ENCODE measurements at places on chromosomes 12 and 14.

GRCh38 chr12:27289414-27289813, 43.2 kb upstream of the BMAL2 start:
- no peak for DNase-seq

DNA sequence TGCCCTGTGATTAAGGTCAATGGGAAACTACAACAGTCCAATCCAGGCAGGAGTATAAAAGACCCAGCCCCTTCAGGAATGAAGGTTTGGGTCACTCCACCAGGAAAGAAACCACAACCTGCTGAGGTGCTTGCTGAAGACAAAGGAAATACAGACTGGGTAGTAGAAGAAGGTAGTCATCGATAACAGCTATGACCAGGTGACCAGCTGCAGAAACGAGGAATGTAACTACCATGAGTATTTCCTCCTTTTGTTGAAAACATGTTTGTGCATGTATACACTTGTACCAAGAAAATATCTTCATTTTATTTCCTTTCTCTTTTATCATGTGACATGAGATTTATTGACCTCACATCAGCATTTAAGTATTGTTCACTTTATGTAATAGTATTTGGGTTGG, 409.1 kb downstream of the FOXG1 start:
- DNase-seq: no peak

DNA sequence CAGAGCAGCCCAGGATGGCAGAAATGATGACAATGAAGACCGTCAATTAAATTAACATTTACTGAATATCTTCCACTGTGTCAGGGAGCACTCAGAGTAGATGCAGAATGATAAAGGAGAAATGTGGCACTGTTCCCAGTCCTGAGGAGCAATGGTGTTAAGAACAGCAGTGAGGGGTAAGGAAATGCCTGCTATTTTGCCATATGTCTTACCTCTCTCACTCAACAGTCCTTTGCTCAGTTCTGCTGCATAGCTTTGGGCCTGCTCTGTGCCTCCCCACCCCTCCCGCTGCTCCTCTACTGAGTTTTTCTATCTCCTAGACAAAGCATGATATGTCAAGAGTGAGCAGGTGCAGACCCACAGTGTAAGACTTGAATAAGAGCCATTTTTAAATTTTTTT, 318.8 kb downstream of the NAV3 start:
- DNase-seq: no peak

GRCh38 chr12:132190012-132190755, 45.9 kb downstream of the NOC4L start:
- no peak for DNase-seq

DNA sequence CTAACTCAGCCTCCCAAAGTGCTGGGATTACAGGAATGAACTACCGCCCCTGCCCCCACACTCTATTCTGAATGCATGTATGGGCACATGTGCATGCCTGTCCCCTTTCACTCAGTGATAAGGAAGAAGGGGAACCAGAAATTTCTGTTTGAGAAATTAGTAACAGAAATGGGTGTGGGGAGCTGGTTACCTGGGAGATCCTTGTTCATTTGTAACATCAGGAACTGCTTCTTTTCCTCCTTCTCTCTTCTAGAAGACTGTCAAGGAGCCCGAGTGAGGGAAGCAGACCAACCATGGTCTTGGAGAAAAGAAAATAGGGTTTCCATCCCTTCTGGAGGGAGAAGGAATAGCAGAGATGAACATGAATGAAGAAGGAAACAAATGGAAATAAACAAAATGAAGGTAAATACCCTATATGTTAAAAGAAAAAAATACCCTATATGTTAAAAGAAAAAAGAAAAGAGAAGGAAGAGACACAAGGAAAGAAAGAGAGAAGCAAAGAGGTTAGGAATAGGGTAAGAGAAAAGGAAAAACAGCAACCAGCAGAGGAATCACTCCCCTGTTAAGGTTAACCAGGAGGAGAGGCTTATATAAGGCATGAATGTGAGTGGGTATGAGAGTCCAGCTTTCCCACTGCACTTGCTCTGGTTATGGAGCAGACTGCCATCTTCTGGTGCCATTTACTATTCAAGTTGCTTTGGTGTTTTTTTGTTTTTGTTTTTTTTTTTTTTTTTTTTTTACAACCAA, 3.3 kb downstream of the PPP1R3E start:
- DNase-seq: no peak

- DNase-seq: no peak
Measured at GRCh38 chr12:6363330-6364043, 11.9 kb downstream of the SCNN1A start.

GRCh38 chr14:22622255-22622654, 21.9 kb downstream of the OR6J1 start:
- no peak for DNase-seq

- no peak for DNase-seq
Measured at GRCh38 chr12:57850854-57851430, 4.4 kb upstream of the CTDSP2 start.

DNA sequence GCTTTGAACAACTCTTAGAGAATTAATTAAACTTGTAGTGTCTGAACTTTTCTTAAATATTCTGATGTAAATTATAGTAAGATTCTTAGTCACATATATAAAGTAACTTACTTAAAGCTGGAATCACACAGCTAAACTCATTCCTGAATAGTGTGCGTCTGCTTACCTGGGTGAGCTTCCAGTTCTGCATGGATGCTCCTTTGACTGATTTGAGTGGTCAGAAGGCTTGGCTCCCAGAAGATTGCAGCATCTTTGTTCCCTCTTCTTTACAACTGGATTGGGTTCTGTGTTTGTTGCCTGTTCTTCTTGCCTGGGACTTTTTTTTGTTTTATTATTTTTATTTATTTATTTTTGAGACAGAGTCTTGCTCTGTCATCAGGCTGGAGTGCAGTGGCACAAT, 66.5 kb upstream of the ASPG start:
- no peak for DNase-seq

DNA sequence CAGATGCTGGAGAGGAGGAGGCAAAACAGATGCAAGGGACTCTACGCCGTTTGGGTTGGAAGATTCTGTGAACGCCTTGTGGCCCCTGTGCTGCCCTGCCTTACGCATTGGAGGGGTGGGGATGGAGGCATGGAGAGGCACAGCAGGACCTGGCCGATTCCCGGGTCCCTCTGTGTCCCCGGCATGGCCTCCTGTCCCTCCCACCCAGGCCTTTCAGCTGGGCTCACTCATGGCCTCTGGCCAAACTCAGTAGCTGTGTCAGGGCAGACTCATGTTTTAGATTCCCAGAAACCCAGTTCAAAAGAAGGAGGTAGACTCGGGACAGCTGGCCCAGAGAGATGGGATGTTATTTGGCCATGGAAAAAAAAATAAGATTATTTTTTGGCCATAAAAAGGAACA, 40.1 kb downstream of the TESC start:
- DNase-seq: no peak

DNA sequence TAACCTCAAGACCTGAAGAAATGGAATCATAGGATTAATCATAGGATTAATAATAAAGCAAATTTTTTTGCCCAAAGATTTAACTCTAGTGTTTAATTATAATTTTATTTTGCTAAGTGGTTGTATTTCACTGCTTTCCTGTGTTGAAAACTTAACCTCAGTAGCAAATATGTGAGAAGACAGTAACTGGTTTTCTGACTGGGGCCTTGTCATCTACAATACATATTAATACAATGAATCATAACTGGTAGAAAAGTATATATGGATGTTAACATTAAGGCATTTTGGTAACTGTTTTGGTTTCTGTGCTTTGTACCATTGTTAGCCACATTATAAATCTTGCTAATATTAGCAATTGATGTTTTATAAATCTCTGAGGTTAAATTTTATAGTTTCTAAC, 92.2 kb downstream of the ACSS3 start:
- no peak for DNase-seq

DNA sequence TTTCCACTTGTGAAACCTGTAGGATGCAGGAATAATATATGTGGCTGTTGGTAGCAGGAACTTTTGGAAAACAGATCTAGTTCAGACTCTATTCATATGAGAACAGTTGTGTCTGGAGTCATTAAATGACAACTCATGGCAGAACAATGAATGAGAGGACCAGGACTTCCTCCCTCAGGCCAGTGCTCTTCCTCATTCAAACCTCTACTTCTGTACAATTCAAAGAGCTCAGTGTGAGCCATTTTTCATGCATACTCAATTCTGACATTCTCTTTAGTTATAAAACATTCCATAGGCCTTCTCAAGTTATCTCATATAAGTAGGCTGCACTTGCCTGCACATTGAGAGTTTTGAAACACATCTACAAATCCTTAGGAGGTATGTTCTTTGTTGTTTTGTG, 1526.6 kb upstream of the FLRT2 start:
- DNase-seq: no peak

GRCh38 chr12:87074781-87075180, 818.6 kb upstream of the MGAT4C start:
- DNase-seq: no peak

- DNase-seq: no peak
Measured at GRCh38 chr12:56695327-56696101, 7.4 kb upstream of the PTGES3 start.

DNA sequence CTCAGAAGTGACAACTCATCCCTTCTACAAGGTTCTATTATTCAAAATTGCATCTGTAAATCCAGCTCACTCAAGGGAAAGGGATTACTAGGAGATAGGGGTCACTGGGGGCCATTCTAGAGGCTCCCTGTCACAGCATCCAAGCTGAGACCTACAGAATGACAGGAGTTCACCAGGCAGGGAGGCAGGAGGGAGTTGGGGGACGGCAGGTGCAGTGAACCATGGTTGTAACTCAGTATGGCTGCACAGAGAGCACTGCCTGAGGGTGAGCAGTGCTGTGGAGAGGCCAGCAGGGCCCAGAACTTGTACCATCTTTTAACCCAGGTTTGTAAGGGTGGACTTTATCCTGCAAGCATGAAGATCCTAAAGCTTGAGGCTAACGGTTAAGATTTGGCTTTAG, 37.9 kb upstream of the SINHCAF start:
- DNase-seq: no peak

DNA sequence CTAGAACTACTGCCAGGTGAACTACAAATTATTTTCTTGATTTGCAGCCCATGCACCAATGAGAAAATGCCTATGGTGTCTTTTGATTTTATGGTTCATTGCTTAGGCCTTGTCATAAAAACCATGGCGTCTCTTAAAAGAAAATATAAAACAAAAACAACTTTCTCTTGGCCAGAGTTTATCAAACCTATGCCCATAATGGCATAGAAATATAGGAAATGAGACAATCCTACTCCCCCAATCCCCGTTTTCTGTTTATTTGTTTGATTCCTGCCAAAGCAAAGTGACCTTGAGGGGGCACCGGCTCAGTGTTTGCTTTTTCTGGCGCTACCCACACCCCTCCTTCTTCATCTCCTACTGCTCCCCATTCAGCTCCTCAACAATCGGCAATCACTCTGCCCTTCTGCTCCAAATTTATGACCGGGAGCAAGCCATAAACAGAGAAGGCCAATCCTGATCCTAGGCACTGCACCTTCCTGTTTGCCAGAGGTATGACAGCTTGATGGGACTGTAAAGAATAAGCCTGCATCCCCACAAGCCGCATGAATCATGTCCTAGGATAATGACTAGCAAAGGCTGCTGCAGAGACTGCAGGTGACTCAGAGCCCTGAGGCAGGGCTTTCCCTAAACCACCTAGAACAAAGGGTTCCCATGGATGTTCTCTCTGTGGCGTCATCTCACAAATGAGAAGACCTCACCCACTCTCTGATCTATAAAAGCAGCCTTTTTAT, 874.9 kb downstream of the NRXN3 start:
- peak; percentile 7 for DNase-seq

GRCh38 chr12:53856132-53856531, 82.5 kb upstream of the HOXC13 start:
- DNase-seq: no peak

- no peak for DNase-seq
Measured at GRCh38 chr12:26112232-26112631, 12.6 kb downstream of the BHLHE41 start.

DNA sequence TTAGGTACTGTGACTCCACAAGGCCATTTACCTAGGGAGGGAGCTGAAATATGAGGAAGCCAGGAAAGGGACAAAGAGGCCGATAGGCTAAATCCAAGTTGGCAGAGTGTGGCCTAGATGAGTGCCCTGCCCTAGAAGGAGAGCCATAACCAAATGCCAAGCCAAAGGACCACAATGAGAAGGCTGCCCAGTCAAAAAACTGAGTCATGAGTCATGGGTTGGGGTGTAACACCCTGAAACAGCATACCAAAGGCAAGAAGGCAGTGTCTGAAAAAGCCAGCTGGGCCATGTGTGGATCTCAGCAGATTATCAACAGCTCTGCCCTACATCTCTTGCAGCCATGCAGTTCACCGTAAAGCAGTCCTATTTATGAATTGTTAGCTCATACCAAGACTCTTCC, 171.7 kb downstream of the PHLDA1 start:
- no peak for DNase-seq

GRCh38 chr12:52681526-52682380, 1.5 kb upstream of the KRT1 start:
- DNase-seq: no peak

GRCh38 chr12:103326190-103326589, 169.6 kb downstream of the C12orf42 start:
- DNase-seq: no peak

DNA sequence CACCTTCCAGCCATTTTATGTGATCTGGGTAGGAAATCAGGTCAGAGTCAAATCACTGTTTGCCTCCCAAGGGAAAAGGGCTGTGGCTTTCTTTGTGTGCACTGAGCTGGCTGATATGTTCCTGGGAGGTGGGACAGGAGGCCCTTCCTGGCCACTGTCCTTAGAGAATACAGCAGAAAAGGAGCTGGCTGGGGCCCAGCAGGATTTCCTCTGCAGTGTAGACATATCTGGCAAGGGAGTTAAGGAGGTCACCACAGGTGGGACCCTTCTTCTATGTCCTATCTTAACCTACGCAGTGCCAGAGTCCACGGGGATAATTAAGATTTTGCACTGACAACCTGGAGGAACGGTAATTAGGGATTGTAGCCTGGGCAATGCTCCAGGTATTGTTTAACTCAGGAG, 145.3 kb downstream of the NTF3 start:
- no peak for DNase-seq

DNA sequence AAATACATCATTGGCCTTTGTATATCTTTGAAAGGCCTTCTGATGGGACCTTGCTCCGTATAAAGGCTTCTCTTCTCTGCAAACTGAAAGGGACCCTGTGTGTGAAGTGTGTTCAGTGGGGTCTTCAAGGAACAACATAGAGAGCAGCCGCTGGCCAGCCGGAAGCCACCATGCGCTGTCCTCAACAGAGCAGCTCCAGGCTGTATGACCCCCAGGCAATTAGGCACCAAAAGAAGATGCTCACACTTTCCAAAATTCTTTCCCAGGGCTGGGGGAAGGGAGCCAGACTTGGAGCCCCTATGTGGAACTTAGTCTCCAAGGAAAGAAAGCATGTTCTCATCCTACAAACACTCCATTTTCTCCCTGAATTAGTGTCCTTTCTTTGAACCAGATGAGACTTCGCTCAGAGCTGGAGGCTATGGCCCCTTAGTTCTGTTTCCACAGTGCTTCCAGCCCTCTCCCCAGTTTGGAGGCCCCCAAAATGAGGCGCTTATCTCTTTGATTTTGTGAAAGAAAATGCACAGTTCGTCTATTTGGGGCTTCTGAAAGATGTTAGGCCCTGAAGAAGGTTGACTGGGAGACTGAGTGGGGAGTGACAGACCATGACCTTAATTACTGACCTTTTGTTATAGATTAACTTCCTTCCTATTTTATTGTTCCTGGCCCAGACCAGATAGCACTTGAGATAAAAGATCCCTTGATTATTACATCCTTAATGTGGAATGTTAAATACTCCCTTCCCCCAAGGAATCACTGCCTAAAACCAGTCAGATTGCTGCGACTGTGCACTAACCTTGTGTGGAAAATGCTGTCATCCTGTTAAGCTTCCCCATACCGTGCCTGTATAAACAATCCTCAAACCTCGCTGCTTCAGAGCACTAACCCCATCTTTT, 128.3 kb upstream of the FGD4 start:
- DNase-seq: no peak

- no peak for DNase-seq
Measured at GRCh38 chr12:58703866-58704265, 216.4 kb downstream of the LRIG3 start.
